Uterus (tissue), 4 donors: ENCODE measurements at places on chromosomes 7 and 10.

- H3K4me1 ChIP-seq, result no peaks in the 10 kb centered on the region
- H3K36me3 ChIP-seq, result no peaks in the 10 kb centered on the region
- no peak overlapping the region for H3K4me3 ChIP-seq
- no peak overlapping the region for H3K27ac ChIP-seq
- H3K27me3 ChIP-seq, result no peaks in the 10 kb centered on the region
Measured at GRCh38 chr10:4120096-4120853, 335.3 kb upstream of the KLF6 start.

DNA sequence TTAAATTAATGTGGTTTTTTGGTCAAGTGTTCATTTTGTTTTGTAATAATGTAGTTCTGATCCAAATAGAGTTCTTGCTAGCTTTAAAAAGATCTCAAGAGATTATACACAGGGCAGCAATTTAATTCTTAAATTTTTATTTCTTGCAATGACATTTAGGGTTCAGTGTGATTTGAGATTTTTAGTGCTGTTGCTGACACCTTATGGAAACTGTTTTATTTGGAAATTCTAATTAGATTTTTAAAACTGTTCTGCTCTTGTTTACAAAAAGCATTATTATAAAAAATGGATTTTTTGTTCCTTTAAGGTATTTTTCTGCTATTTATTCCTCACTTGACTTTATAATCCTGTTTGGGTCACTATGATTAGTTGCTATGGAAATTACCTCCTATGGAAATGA lies 72.1 kb downstream of the RTKN2 start:
- no peaks in the 10 kb centered on the region for H3K36me3 ChIP-seq
- no peak overlapping the region for H3K27ac ChIP-seq
- H3K4me3 ChIP-seq, result no peak overlapping the region
- DNase-seq, result no peak
- no peaks in the 10 kb centered on the region for H3K4me1 ChIP-seq
- no peaks in the 10 kb centered on the region for H3K27me3 ChIP-seq

DNA sequence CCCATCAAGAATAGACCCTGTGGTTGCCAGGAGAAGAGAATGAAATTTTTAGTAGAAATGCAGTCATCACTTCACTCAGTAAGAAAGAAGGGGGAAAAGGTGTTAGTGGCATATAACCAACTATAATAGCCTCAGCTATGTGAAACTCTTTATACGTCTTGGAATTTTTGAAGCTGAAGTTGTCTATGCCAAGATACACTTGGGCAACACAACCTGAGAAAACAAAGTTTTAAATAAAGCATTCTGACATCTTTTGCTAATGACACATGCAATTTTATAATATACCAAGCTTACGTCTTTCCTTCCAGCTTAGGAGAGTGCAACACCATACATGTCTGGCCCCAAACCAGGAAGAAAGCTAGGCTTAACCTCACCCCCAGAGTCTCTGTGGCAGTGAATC lies 40.8 kb upstream of the ZNF438 start:
- no peak overlapping the region for H3K27ac ChIP-seq
- H3K4me3 ChIP-seq, result no peak overlapping the region
- DNase-seq, result no peak

DNA sequence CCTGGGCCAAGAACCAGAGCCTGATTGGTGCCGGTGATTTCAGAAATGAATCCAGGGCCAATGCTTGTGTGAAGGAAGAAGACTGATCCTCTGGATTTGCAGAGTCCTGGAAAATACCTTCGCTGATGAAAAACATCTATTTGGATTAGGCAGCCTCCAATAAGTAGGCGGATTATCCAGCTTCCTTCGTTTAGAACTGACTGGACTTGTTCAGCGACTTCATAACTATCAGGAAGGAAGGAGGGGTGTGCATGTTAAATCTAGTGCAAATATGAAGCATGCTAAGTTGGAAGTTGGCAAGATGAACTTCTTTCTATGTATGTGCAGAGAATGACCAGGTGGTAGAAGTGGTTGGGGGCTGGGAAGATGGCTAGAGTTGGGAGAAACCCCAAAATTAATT lies 41.0 kb downstream of the NKX2-3 start:
- H3K36me3 ChIP-seq, result no peaks in the 10 kb centered on the region
- DNase-seq, result no peak
- H3K4me1 ChIP-seq, result no peaks in the 10 kb centered on the region
- H3K27ac ChIP-seq, result no peak overlapping the region

DNA sequence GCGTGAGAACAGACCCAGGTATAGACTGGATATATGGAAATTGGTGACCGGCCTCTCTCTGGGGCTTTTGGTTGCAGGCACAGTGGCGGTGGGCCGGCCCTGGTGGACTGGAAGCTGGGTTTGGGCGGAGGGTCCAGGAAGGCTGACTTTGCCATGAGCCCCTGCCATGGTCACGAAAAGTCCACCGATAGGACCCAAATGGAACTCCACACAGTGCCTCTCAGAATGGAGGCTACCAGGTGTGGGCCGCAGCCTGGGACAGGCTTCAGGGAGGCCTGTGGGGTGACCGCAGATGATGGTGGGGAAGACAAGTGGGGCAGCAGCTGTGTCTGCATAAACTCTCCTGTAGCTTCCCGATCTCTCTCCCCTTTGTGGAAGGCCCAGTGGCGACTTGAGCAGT lies 123.2 kb downstream of the DNAJB6 start:
- H3K27me3 ChIP-seq, result no peaks in the 10 kb centered on the region
- H3K27ac ChIP-seq, result no peak overlapping the region
- DNase-seq, result no peak
- no peaks in the 10 kb centered on the region for H3K4me1 ChIP-seq

- H3K4me3 ChIP-seq, result no peak overlapping the region
- DNase-seq, result no peak
- no peaks in the 10 kb centered on the region for H3K27me3 ChIP-seq
- no peaks in the 10 kb centered on the region for H3K36me3 ChIP-seq
- H3K27ac ChIP-seq, result no peak overlapping the region
Measured at GRCh38 chr10:101273741-101274140, 44.5 kb upstream of the LBX1 start.

- no peak overlapping the region for H3K27ac ChIP-seq
- DNase-seq, result no peak
- H3K4me1 ChIP-seq, result no peaks in the 10 kb centered on the region
- no peak overlapping the region for H3K4me3 ChIP-seq
Measured at GRCh38 chr7:98598846-98599615, 18.1 kb upstream of the NPTX2 start.

DNA sequence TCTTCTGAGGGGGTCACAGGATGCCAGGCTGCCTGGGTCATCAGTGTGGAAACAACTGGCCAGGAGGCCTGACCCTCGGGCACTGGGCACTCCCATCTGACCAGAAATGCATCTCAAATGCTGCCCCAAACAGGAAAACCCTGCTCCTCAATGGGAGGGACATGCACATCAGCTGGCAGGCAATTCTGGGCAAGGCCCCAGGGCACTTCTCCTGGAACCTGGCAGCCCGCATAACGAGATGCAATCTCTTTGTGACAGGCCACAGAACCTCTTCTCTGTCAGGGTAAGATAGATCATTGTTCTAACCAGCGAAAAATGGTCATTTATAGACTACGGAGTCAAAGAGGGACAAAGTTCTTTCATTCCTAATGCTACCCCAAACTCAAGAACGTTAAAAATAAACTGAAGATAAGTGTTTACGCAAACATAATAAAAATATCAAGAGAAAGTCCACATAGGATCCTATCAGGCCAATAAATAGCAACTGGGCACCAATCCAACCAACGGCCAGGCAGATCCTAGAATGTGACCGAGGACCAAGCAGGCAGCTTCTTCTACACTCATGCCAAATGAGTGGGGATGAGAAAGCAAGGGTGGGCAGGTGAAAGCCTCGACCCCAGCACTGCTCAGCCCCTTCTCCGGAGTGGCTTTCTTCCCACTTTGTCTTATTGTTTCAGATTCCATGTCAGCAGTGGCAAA lies 212.3 kb downstream of the TCERG1L start:
- H3K27ac ChIP-seq, result no peak overlapping the region
- peaks cover 4% of the 10 kb centered on the region for H3K4me1 ChIP-seq
- H3K4me3 ChIP-seq, result no peak overlapping the region
- no peak for DNase-seq
- H3K36me3 ChIP-seq, result no peaks in the 10 kb centered on the region
- no peaks in the 10 kb centered on the region for H3K27me3 ChIP-seq

- no peak overlapping the region for H3K4me3 ChIP-seq
- H3K4me1 ChIP-seq, result no peaks in the 10 kb centered on the region
- H3K27me3 ChIP-seq, result no peaks in the 10 kb centered on the region
- DNase-seq, result no peak
- H3K27ac ChIP-seq, result no peak overlapping the region
Measured at GRCh38 chr7:87267239-87267900, 47.8 kb upstream of the TMEM243 start.

DNA sequence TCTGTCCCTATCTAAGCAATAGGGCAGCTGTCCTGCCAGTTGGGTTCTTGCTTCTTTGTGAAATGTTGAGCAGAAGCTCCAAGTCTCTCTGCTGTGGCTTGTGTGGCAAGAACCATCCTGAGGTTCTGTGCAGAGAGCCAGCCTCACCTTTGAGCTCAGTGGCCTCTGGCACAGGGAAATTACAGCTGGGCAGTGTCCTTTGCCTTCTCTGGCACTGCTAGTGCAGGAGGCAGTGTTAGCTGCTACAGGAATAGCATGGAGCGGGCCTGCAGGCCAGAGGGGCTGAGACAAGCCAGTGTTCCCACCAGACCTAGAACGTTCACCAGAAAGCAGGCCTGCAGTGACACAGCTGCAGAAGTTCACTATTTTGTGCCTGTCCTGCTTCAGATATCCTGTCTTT lies 1.8 kb downstream of the PRXL2A start:
- H3K27me3 ChIP-seq, result no peaks in the 10 kb centered on the region
- no peak for DNase-seq
- no peak overlapping the region for H3K4me3 ChIP-seq
- peaks cover 8% of the 10 kb centered on the region for H3K4me1 ChIP-seq
- no peaks in the 10 kb centered on the region for H3K36me3 ChIP-seq
- H3K27ac ChIP-seq, result peak overlapping the region; percentile 5

- DNase-seq, result no peak
- no peaks in the 10 kb centered on the region for H3K27me3 ChIP-seq
- H3K4me3 ChIP-seq, result no peak overlapping the region
- no peaks in the 10 kb centered on the region for H3K4me1 ChIP-seq
- no peak overlapping the region for H3K27ac ChIP-seq
Measured at GRCh38 chr10:11837372-11838161, 14.4 kb downstream of the PROSER2 start.

- no peak for DNase-seq
- H3K4me1 ChIP-seq, result no peaks in the 10 kb centered on the region
- H3K27me3 ChIP-seq, result no peaks in the 10 kb centered on the region
Measured at GRCh38 chr7:26460351-26461085, 168.9 kb downstream of the SNX10 start.

DNA sequence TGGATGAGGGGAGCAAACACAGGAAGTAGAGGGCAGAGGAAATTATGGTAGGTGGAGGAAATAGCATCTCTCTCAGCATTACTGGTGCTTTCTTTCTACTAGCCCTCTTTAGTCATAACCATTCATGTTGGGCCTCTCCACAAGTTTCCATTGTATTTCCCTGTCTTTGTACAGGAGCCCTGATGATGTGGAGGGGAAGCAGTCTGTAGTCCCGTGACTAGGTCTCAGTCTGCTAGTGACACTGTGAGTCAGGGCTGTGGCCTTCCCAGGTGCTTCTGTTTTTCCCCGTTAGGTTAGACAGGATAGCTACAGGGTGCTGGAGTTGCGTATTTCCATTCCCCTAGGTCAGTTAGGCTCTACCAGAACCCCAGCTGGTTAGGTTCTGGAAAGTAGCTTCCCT lies 82.9 kb upstream of the NAMPT start:
- H3K36me3 ChIP-seq, result no peaks in the 10 kb centered on the region
- DNase-seq, result no peak
- H3K27ac ChIP-seq, result no peak overlapping the region
- no peak overlapping the region for H3K4me3 ChIP-seq
- no peaks in the 10 kb centered on the region for H3K27me3 ChIP-seq
- no peaks in the 10 kb centered on the region for H3K4me1 ChIP-seq

GRCh38 chr10:71622154-71622526 lies 97.4 kb downstream of the C10orf105 start:
- H3K27ac ChIP-seq, result peak overlapping the region; percentile 15
- no peaks in the 10 kb centered on the region for H3K27me3 ChIP-seq
- H3K4me3 ChIP-seq, result no peak overlapping the region
- peak; percentile 52 for DNase-seq
- no peaks in the 10 kb centered on the region for H3K36me3 ChIP-seq
- peaks cover 4% of the 10 kb centered on the region for H3K4me1 ChIP-seq

DNA sequence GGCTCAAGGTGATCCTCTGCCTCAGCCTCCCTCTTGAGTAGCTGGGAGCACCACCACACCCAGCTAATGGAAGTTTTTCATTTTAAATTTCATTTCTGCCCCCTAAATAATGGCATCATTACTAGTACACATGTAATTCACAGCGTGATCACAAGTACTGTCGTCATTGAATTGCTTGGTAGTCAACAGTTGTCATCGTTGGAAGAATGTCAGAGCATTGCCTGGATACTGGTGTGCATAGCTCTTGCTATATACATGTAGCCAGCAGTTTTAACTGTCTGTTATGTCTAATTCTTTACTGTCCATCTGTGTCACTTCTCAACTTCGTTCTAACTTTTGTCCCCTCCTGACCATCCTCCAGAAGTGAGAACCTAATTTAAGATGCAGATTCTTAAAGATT lies 62.1 kb downstream of the CRPPA start:
- H3K36me3 ChIP-seq, result no peaks in the 10 kb centered on the region
- no peak overlapping the region for H3K27ac ChIP-seq
- H3K4me3 ChIP-seq, result no peak overlapping the region

GRCh38 chr7:142263598-142264380 lies 5.9 kb upstream of the PRSS58 start:
- no peaks in the 10 kb centered on the region for H3K27me3 ChIP-seq
- H3K36me3 ChIP-seq, result no peaks in the 10 kb centered on the region
- no peaks in the 10 kb centered on the region for H3K4me1 ChIP-seq
- no peak overlapping the region for H3K4me3 ChIP-seq
- H3K27ac ChIP-seq, result no peak overlapping the region
- no peak for DNase-seq

GRCh38 chr7:84162125-84162524 lies 32.5 kb downstream of the SEMA3A start:
- H3K36me3 ChIP-seq, result no peaks in the 10 kb centered on the region
- H3K4me3 ChIP-seq, result no peak overlapping the region
- no peak for DNase-seq
- H3K4me1 ChIP-seq, result no peaks in the 10 kb centered on the region

DNA sequence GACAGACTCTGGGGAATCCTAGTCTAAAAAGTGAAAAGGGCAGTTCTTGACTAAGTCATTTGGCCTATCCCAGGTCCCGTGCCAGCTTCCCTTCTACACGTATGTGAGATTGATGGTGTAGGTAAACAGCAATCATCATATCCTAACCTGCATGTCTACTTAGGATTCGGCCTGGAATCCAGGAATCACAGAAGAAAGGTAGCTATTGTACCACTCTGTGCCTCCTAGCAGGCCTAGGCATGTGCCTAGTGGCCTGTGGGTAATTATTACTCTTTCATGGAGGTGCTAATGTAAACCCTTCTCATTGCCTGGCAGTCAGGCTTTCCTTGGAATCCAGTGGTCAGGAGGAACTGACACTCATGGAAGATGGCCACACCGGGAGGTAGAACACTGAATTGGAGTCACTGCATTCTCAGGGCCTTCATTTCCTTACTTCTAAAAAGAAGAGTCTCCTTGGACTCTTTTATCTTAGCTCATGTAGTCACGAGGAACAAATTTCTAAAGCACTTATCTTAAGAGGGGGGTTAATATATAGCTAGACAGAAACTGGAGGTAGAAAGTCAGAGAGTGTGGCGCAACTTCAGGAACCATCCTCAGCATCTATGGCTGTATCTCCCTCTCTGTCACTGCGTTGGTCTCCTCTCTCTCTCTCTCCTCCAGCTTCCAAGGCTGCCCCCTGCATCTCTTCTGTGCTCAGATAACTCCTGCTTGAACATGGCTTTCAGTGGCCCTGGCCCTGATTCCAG lies 122.5 kb downstream of the C1GALT1 start:
- no peaks in the 10 kb centered on the region for H3K27me3 ChIP-seq
- no peak overlapping the region for H3K27ac ChIP-seq
- DNase-seq, result no peak
- H3K36me3 ChIP-seq, result no peaks in the 10 kb centered on the region
- H3K4me1 ChIP-seq, result no peaks in the 10 kb centered on the region
- no peak overlapping the region for H3K4me3 ChIP-seq
